ENCODE measurements at places on chromosomes 1 and 21.

DNA sequence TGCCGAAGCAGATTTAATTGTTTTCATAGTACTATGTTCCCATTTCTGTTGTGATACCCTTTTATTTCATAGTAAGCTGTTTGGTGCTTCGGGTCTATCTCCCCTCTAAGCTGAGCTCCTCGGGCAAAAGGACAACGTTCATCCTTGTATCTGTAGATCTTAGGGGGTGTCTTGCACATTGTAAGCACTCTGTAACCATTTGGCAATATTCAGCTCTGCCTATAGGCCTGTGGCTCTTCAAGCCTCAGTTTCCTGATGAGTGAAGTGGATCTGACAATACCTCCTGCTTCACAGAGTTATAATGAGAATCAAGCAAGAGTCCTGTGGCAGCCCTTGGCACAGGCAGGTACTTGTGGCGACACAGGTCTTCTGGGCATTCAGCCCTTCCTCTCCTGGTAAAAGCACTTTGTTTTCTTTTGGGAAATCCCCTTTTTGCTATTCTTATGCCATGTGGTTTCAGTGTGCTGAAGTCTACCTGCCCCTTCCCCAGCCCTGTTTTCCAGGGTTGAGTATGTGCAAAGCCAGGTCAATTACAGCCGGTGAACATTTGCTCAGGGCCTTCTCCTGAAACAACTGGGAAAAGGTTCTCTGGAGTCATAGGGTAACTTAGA is 8.5 kb upstream of the EXO1 start:
- DNase-seq: no peak

GRCh38 chr1:208254376-208254775 is 10.2 kb upstream of the PLXNA2 start:
- no peak for DNase-seq

- no peak for DNase-seq
Measured at GRCh38 chr1:169945181-169945580, 51.5 kb upstream of the SCYL3 start.

GRCh38 chr1:10059342-10059718 is 26.6 kb downstream of the UBE4B start:
- no peak for DNase-seq

GRCh38 chr21:26148071-26148839 is 22.3 kb downstream of the APP start:
- DNase-seq: no peak

GRCh38 chr1:2383576-2383975 is 7.8 kb downstream of the MORN1 start:
- no peak for DNase-seq

DNA sequence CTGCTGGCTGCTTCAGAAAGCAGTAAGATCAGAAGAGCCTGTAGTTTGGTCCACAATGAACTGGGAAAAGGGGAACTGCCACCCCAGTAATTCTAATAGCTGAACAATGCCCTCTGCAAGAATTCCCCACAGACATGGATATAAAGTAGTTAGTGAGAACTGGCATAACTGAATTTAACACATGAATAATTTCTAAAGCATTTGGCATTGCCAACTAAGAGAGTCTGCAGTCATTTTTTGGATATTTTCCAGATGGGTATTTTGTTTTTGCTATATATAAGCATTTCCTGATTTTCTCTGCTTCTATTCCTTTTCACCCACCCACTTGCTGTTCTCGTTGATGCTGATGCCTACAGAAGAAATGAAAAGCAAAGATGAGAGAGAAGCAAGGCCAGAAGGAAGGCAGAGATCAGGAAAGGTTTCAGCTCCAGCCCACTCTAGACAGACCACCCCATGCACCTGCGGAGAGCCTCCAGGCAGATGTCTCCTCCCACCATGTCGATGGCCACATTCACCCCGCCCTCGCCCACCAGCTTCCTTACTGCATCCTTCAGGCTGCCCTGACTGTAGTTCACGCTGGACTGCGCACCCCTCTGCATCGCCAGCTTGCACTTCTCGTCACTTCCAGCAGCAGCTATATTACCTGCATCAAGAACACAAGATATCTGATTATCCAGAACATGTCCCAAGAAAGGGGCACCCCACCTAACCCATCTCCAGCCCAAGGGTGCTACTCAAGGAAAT is 55.9 kb upstream of the SEC16B start:
- no peak for DNase-seq

- no peak for DNase-seq
Measured at GRCh38 chr1:175297291-175297690, 104.7 kb upstream of the KIAA0040 start.

DNA sequence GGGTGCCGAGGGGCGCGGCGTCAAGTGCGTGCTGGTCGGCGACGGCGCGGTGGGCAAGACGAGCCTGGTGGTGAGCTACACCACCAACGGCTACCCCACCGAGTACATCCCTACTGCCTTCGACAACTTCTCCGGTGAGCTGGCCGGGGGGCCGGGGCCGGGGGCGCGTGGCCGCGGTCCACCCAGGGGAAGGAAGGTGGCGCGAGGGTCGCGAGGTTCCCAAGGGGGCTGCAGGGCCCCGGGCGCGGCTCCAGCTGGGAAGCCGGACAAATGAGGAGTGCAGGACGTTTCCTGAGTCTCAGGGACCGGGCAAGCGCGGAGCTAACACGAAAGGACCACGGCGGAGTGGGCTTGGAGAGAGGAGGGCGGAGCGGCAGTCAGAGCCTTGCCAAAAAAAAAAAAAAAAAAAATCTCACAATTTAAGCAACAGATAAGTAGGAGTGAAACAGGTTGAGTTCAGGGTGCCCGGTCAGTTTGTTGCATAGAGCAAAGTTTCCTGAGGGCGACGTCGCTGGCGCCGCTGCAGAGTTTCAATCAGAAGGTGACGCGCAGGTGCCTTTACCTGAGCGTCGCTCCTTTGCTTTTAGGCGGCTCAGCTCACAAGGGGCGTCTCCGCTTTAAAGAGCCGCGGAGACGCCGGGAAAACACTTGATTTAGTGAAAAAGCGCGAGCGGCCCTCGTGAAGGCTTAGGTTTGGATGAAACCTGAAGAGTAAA is 750 bp downstream of the RHOU start:
- DNase-seq: no peak

DNA sequence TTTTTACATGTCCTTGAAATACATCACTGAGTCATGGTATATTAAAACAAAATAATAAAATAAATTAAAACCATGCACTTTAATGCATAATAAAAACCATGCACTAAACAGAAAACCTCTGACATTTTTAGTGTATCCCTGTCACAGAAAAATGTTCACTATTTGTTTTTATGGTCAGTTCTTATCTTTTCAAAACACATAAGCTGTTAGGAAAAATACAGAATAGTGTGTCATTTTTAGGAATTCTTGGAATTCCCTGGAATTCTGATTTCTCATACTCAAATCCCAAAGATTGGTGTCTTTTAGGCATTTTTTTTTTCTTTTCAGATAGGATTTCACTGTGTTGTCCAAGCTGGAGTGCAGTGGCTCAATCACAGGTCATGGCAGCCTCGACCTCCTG is 25.1 kb upstream of the TINAGL1 start:
- DNase-seq: no peak

GRCh38 chr1:2535455-2535854 is 5.4 kb upstream of the HES5 start:
- DNase-seq: no peak

GRCh38 chr1:210292231-210292871 is 36.4 kb upstream of the HHAT start:
- DNase-seq: peak; percentile 9

DNA sequence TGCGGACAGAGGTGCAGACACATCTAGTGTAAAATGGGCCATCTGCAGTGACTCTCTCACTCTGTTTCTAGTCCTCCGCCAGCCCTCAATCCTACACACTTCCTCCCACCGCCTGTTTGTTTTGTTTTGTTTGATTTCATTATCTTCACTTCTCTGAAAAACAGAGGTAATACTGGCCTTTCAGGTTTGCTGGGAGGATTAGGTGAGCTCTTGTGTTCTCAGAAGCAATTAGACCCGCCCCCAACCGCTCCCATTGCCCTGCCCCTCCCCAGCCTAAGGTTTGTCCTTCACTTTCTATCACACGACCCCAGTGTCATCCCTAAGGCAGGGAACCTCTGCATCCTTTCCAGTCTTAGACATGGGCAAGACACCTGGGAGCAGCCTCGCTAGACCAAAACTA is 43.2 kb upstream of the TACSTD2 start:
- DNase-seq: no peak

- DNase-seq: no peak
Measured at GRCh38 chr1:245232931-245233330, 78.1 kb downstream of the KIF26B start.

GRCh38 chr21:25879203-25879602 is 144.4 kb downstream of the GABPA start:
- DNase-seq: no peak

- DNase-seq: no peak
Measured at GRCh38 chr1:169395955-169396354, 28.0 kb downstream of the BLZF1 start.

DNA sequence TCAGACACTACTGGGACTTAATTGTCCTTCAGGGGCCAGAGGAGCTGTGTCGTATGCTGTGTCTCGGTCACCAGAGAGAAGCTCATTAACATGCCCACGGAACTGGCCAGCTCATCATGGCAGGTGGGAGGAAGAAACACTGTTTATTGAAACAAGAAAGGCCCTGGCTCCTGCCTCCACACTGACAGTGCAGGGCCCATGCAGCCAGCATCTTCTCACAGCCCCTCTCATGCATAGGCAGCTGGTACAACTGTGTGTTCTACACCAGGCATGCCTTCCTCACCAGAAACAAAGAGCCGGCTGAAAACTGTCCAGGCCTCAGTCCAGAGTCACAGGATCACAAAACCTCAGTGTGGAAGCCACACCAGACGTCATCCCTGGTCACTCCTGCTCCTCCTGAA is 106.0 kb downstream of the UBE2U start:
- DNase-seq: no peak

GRCh38 chr1:28296401-28297261 is 32.2 kb upstream of the MED18 start:
- DNase-seq: no peak

DNA sequence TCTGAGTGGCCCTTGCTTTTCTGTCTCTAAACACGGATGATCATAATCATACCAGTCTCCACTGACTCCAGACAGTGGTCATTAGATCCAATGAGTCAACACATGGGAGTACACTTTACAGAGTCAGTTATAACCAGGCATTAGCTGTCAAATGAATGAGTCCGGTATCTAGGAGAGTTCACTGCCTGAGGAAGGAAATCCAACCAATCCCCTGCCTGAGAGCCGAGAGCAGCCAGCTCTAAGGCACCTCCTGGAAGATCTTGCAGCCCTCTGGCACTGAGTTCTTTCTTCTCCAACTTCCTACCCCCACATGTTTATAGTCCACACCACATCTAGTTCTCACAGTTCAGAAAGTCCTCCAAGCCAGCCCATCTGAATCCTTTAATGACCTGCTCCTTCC is 29.4 kb upstream of the RBM15 start:
- no peak for DNase-seq

GRCh38 chr1:91653183-91653582 is 152.5 kb downstream of the CDC7 start:
- DNase-seq: no peak

DNA sequence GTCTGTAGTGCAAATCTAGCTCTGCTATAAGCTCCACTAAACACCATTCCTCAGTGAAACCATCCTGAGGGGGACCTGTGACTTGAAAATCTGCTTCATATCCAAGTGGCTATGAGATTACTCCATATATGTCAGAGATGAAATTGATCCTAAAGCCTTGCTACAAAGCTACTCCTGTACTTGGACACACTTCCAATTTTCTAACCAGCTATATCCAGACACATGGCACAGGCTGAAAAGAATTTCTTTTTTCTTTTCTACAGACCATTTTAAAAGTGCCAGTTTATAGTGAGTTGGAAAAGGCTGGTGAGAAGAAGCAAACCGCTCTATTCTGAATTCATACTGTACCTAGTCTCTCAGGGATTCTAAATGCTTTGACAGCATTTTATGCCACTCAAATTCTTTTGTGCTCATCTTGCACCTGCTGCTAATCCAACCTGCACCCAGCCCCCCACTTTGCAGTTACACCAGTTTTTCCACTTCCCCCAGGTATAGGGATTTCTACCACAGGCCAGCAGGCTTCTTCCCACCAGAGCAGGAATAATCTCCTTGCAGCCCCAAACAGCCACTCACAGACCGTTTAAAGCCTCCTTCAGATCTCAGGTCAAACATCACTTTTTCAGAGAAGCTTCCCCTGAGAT is 112.5 kb downstream of the RERE start:
- no peak for DNase-seq

GRCh38 chr1:67831850-67832513 is 1.3 kb downstream of the GNG12 start:
- peak; percentile 74 for DNase-seq

GRCh38 chr1:168119750-168120149 is 17.0 kb downstream of the GPR161 start:
- no peak for DNase-seq

DNA sequence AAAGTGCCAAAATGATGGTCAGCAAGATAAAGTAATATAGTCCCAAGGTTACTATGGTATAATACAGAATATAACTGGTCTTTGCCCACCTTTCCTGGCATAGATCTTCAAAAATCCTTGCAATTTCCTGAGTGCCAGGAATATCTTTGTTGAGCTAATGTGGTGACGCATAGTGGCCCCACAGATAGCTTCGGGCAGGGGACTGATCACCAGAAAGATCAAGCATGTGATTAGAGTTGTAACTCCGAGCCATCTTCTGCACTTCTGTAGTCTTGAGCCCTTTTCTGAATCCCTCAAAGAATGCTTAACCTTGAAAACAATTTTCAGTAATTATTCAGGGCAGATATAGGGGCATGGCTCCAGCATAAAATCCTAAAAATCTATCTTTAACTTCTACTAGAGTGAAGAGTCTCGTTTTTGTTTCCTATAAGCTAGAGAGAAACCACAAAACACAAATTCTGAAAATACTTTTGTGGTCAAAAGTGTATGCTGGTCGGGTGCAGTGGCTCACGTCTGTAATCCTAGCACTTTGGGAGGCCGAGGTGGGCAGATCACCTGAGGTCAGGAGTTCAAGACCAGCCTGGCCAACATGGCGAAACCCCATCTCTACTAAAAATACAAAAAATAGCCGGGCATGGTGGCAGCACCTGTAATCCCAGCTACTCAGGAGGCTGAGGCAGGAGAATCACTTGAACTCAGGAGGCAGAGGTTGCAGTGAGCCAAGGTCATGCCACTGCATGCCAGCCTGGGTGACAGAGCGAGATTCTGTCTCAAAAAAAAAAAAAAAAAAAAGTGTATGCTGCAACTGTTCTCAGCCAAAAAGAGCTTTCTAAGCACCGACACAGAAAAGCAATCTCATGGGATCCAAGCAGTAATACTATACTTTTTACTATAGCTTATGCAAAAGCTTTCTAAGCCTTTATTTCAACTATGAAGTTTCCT is 62.8 kb downstream of the NVL start:
- no peak for DNase-seq
